ENCODE measurements at places on chromosomes 2 and 18.

DNA sequence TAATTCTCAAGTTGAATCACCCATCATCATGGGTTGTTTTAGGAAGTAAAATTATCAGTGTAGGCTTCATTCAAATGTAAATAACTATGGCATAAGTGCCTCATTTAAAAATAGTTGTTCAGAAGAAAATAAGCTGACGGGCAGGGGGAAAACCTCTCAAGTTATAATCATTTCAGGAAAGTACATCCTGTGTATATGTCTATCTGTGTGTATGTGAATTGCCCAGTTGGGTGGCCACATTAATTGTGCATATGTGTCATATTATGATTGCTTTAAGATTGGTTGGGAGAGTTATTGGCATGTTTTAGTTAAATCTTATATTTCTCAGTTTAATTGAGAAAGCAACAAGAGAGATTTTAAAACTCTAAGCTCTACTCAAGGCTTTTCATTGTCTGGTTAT, 282.8 kb upstream of the VWC2L start:
- DNase-seq: no peak

DNA sequence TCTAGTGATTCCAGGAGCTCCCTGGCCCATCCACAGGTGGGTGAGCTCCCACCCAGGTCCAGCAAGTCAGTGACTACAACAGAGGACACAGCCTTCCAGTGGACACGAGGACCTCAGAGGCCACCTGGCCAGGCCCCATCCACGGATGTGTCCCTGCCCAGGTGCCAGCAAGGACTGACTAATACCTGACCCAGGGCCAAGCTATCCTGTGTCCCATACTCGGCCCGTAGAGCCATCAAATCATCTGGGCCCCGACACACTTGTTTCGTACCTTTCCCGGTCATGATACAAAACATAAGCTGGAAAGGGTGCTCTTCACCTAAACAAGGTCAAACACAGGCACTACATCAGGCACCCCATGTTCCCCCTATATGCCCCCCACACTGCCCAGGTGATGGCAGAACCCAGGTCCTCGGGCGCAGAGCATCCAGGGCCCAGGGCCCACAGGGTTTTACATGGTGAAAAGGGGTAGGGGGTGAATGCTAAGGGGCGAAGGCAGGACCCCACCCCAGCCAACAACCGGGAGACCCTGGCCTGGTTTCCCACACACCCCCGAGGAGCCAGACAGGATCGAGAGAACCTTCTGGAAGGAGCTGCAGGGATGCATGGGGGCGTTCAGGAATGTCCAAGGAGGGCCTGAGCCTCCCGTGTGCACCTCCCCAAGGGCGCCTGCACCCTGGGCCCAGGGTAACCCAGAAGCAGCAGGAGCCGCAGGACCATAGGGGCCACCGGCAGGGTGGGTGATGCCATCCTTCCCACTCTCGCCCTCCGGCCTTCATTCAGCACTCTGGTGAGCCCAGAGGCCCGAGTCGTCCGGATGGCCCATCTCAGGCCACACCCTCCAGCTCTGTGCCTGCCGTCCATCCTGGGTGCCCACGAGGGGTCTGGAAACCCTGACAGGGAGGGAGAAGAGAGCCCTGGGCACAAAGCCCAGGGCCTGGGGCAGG, 94.3 kb downstream of the HDAC4 start:
- no peak for DNase-seq

- DNase-seq: peak; percentile 7
These were observed 164.1 kb downstream of the GREB1L start for GRCh38 chr18:21406116-21406515.

GRCh38 chr2:55616551-55617174, 759 bp downstream of the PPP4R3B start:
- peak; percentile 63 for DNase-seq

DNA sequence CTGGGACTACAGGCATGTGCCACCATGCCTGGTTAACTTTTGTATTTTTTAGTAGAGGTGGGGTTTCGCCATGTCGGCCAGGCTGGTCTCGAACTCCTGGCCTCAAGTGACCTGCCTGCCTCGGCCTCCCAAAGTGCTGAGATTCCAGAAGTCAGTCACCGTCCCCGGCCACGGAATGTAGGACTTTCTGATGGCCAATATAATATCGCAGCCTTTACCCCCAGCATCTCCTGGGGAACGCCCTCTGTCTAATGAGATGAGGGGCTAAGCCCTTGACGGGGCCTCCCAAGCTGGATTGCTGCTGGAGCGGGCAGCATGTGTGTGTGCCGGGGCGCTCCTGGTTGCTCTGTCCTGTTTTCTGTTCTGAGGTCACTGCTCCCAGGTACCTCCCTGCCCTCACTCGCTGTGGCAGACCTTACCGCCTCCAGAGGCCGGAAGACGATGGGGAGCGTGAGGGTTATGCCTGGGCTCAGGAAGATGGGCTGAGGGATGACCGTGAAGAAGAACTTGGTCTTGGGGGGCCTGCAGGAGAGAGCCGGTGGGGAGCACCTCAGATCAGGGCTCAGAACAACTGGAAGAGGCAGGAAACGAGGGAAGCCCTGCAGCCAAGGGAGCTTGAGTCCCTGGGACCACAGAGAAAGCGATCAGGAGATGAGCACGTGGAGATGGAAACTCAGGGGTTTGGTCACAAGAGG, 9.1 kb downstream of the CFAP65 start:
- DNase-seq: no peak

DNA sequence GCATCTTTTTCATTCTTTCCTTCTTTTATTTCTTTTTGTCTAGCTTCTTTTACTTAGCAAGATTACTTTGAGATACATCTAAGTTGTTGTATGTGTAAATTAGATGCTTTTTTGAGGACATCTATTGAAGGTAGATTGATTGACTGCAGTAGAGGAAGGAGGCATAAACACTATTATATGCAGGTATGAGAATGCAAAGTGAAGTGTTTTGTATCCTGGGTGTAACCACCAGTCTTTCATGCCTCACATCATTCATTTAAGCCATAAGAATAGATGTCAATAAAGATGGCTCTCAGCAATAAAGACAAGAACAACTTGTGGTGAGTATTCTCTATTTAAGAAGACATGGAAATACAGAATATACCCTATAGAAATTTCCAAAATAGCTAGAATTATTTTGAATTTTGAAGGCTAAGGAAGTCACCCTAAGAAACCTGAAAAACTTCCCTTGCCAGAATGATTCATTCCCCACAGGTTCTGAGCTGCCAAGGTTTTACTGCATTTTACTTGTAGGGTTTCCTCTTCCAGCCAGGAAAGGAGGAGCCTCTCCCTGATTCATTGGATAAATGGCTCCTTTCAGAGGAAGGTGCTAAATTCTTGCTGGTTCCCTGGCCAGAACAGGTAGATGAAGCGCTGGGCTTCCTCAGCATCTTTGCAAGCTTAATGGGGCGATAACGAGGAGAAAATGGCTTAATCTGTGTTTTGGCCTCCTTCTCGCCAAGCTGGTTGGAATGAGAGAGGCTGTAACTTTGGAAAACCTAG, 279.8 kb upstream of the SLC14A2 start:
- no peak for DNase-seq

GRCh38 chr18:34929336-34929780, 111.9 kb upstream of the MAPRE2 start:
- DNase-seq: peak; percentile 83

GRCh38 chr2:240949791-240950705, 43.9 kb downstream of the CROCC2 start:
- DNase-seq: no peak

DNA sequence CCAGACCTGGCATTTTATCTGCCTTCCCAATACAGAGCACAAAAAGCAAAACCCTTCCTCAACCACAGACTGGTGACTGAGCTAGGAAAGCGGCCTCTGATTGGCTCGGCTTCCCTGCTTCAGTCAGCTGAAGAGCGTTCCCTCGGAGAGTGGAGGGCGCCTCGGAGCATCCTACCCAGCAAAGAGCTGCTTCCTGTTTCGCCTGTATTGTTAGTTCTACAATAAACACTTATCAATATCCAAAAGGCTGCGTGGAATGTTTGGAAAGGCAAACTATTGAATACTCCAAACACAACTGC, 125.0 kb downstream of the CACNB4 start:
- no peak for DNase-seq

GRCh38 chr2:125073440-125073839, 1048.4 kb downstream of the CNTNAP5 start:
- DNase-seq: no peak

All from foreskin fibroblast (primary cell).